Adipocyte (in vitro differentiated cells): ENCODE measurements at places on chromosomes 16 and 17.

- DNase-seq: no peak
These were observed 4.1 kb downstream of the RARA start for GRCh38 chr17:40312893-40313667.

DNA sequence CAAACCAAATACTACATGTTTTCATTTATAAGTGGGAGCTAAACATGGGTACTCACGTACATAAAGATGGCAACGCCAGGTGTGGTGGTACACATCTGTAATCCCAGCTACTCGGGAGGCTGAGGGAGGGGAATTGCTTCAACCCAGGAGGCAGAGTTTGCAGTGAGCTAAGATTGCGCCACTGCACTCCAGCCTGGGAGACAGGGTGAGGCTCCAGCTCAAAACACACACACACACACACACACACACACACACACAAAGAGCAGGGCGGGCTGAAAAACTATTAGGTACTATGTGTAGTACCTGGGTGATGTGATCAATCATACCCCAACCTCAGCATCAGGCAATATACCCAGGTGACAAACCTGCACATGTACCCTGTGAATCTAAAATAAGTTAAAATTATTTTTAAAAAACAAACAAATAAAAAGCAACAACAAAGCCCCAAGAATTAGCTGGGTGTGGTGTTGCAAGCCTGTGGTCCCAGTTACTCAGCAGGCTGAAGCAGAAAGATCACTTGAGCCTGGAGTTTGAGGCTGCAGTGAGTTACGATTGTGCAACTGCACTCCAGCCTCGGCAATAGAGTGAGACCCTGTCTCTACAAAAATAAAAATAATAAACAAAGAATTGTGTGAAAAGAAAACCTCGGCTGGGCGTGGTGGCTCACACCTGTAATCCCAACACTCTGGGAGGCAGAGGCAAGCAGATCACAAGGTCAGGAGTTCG lies 11.9 kb upstream of the FAAP100 start:
- DNase-seq: peak; percentile 88

GRCh38 chr16:46621006-46621933 lies at the start of gene SHCBP1:
SHCBP1 (minus strand) TSS chr16:46621379; CDS start chr16:46621359, 20 bp downstream.
- peak; percentile 98 for DNase-seq

DNA sequence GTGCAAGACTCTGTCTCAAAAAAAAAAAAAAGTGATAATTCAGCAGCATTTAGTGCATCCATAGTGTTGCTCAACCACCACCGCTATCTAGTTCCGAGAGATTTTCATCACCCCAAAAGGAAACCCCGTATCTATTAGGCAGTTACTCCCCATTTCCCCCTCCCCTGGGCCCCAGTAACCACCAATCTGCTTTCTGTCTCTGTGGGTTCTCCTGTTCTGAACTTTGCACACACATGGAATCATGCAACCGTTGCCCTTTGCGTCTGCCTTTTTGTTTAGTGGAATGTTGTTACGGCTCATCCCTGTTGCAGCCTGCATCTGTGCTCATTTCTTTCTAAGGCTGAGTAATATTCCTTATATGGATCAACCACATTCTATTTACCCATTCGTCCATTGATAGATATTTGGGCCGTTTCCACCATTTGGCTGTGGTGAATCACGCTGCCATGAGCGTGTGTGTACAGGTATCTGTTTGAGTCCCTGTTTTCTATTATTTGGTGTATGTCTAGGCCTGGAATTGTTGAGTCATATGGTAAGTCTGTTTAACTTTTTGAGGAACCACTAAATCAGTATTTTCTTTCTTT lies 8.7 kb upstream of the SYNGR2 start:
- DNase-seq: peak; percentile 8

- no peak for DNase-seq
These were observed 10.5 kb upstream of the KRT38 start for GRCh38 chr17:41451154-41451728.

- DNase-seq: no peak
These were observed 283.6 kb downstream of the ABCC12 start for GRCh38 chr16:47872225-47872624.

- DNase-seq: no peak
These were observed 244.6 kb upstream of the SDK2 start for GRCh38 chr17:73888862-73889261.

- DNase-seq: no peak
These were observed 255.7 kb downstream of the RBFOX3 start for GRCh38 chr17:79355165-79355564.

DNA sequence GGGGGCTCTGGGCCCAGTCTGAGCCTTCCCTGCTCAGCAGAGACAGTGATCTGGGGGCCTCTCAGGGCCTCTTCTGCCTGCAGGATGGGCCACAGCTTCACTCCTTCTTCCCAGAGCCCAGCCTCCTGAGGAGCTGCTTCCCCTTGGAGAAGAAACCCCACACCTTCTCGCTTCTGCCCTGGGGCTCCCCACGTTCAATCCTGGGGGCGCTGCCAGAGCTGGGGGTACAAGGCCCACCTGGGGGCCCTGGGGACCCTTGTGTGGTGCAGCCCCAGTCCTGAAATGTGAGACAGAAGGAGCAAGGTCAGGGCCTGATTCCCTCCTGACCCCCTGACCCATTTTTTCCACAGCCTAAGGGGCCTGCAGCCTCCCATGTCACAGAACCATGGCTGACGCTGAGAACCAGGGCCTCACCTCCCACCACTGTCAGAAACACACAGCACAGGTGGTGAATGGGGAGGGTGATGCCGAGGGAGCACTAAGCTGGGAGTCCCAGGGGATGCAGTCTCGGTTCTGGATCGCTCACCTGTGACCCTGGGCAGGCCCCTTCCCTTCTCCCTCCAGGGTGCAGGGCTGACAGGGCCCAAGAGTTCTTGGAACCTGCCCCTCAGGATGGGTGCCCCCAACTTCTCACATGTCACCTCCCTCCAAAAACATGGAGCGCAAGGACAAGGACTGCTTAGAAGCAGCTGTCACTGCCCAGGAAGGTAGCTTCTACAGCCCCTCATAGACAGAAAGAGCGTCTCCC lies 21.6 kb upstream of the MPO start:
- DNase-seq: no peak

- DNase-seq: peak; percentile 37
These were observed 765 bp downstream of the KRT19 start for GRCh38 chr17:41527063-41528023.
